Spinal cord (tissue), 10 donors: ENCODE measurements at places on chromosomes 3 and 15. TPM values are rescaled to one million over a fixed set of nuclear protein-coding genes. Genes with fewer than 3 reads are reported as not detected.
A peak's percentile ranks its signal among the peaks of the same experiment; 100 is the strongest.

- no peak for DNase-seq
These were observed 5.8 kb downstream of the MYO9A start for GRCh38 chr15:72112116-72112515.

DNA sequence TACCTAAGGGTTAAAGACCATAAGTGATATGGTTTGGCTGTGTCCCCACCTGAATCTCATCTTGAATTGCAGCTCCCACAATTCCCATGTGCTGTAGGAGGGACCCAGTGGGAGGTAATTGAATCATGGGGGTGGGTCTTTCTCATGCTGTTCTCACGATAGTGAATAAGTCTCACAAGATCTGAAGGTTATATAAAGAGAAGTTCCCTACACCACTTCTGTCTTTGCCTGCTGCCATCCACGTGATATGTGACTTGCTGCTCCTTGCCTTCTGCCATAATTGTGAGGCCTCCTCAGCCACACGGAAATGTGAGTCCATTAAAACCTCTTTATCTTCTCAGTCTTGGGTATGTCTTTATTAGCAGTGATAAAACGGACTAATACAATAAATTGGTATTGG, 75.0 kb upstream of the CADPS start:
- no peak for DNase-seq

- DNase-seq = no peak
These were observed 6.1 kb upstream of the EIF2B5 start for GRCh38 chr3:184129012-184129411.

DNA sequence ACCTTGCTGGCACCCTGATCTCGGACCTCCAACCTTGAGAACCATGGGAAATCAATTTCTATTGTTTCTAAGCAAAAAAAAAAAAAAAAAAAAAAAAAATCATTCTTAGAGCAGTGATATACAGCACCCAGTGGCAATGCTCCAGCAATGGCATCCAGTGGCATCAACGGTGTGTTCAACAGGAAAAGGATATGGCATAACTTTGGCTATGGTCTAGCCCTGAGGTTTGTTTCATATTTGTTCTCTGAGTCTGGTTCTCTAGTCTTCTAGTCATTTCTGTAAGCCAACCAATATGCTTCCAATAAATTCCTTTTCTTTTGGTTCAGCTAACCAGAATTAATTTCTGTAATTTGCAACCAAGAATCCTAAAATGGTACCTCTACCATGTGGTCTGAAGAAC, 19.2 kb downstream of the DENND4A start:
- DNase-seq = no peak

DNA sequence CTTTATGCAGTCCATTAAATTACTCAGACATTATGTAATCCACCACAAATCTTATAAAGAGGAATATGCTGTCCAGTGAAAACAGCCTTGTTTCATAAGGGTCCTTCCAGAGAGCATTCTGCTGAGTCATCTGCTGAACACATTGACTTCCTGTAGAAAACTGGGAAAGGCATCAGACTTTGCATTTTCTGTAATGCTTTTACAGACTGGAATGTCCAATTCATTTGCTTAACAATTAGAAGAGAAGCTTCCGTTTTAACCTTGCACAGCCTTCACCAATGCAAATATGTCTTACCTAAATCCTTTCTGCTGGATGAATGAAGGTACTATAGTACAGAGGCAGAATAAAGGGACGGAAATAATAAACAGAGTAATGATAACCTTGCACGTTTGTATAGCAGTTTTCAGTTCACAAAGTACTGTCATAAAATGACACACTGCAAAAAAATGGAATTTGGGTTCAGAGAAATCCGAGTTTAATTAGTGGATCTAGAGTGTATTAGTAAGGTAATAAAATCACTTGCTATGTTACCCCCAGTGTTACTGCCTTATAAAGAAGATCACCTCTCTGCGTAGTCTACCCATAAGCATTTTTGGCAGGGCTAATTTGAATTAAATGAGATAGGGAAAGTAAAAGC, 301.5 kb downstream of the PYDC2 start:
- DNase-seq = no peak

GRCh38 chr3:56758539-56758981, 43.2 kb downstream of the ARHGEF3 start:
- no peak for DNase-seq

DNA sequence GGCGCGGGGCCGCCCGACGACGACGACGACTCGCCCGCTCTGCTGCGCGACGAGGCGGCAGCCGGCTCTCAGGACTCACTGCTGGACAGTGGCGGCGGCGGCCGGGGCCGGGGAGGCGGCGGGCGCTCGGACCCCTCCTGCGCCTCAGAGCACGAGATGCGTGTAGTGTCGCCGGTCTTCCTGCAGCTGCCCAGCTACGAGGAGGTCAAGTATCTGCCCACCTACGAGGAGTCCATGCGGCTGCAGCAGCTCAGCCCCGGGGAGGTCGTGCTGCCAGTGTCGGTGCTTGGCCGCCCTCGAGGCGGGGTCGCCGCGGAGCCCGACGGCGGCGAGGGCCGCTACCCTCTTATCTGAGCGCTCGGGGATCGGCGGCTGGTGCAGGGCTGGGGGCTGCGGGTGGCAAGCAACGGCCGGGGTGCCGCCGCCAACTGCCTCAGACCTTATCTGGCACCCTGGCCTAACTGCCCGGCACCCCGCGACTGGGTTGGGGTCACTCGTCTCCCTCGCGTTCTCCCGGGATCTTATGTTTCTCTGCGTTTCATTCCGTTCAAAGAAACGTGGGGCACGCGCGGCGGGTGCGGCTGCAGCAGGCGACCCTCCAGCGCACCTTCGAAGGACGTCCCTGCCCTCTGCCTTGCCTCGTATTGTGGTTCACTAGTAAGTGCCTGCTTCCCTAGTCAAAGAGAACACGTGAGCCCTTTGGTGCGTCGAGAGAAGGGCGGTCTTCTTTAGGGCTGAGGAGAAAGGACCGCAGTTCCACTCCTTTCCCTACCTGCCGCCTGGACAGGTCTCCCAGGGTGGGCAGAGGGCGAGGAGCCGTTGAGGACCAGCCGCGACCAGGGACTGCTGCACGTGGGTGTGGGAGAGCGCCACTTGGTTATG, 1.0 kb downstream of the C3orf80 start:
- peak; percentile 28 for DNase-seq

GRCh38 chr3:113698956-113699355, 2.5 kb upstream of the USF3 start:
- no peak for DNase-seq

- DNase-seq = no peak
These were observed 30.0 kb upstream of the NR2E3 start for GRCh38 chr15:71780115-71780976.

GRCh38 chr15:23736033-23736673, 49.0 kb upstream of the NDN start:
- DNase-seq = peak; percentile 85

DNA sequence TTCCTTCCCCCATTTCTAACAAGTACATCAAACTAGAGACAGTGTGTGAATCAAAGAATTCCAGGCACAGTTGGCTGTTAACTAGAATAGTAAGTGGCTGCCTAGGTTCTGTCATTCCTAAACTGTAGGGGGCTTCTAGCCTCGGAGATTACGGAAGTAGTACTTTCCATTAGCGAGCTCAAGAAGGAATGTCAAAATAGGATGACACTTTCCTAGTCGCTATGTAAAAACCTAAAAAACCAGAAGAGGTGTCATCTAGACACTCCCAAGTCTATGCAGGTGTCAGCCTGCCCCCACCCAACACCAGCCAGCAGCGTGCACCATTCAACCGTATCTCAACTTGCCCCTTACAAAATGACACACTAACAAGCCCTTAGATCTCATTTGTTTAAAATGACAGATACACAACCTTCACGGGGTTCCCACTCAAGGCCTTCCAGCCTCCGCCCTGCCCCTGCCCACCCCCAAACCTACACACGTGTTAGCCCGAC, 874 bp downstream of the INO80 start:
- peak; percentile 15 for DNase-seq

- DNase-seq = no peak
These were observed 28.1 kb downstream of the CPNE4 start for GRCh38 chr3:132006605-132007204.

- peak; percentile 56 for DNase-seq
These were observed 46.7 kb downstream of the CHCHD6 start for GRCh38 chr3:126750756-126751121.

- DNase-seq = no peak
These were observed 35.4 kb upstream of the KBTBD8 start for GRCh38 chr3:66962664-66963063.

DNA sequence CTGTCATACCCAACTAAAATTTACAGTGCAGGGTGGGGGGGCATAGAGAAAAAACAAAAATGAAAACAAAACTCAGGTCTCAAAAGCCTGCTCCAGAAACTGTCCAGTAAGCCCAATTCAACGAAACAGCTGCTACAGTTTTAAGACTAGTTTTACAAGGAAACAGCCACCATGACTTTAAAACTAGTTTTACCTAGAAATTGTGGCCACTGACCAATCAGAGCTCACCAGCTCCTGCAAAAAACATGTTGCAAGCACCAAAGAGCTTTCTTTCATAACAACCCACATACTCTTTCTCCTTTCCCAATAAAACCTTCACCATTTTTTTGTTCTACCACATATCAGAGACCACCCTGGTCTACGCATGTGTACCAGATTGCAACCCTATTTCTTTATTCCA, 7.3 kb upstream of the CFAP91 start:
- DNase-seq = peak; percentile 43

- DNase-seq = no peak
These were observed 14.1 kb downstream of the SIDT1 start for GRCh38 chr3:113546414-113546893.

DNA sequence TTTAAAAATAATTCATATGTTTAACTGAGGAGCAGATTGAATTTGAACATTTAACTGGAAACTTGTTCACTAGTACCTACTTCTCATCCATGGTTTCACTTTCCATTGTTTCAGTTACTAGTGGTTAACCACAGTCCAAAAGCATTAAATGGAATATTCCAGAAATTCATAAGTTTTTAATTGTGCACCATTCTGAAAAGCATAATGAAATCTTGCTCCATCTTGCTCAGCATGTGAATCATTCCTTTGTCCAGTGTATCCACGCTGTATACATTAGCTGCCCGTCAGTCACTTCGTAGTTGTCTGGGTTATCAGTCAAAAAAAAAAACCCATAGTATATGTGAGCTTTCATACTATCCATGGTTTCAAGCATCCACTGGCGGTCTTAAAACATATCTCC, 217.6 kb downstream of the TPRG1 start:
- no peak for DNase-seq

- DNase-seq = no peak
These were observed 52.4 kb downstream of the ILDR1 start for GRCh38 chr3:121969631-121970030.

- DNase-seq = no peak
These were observed 4.8 kb downstream of the GPR171 start for GRCh38 chr3:151197981-151198767.

DNA sequence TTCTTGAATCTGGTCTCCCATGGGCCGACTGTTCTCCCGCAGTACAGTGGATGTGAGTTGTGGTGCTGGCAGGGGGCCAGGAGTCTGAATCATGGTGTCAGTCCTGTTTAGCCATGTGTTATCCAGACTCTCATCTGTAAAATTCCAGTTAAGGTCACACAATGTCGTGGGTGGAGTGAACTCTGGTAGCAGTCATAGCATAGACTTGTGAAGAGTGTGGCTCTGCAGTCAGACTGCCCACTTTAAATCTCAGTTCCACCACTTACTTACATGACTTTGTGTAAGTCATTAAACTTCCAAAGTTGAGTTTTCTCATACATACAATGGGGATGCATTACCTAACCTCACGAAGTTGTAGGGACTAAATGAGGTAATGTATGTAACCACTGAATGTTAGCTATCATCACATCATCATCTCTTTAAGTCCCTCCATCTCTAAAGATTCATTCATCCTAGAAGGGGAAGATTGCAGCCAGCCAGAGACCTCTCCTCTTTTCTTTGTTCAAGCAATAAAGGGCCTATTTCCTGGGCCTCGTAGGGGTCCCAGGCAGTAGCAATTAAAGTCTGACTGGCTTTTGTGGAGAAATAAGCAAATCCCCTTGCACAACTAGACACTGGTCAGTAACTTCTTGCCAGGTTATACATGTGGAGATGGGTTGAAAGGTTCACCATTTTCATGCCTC, 93.9 kb downstream of the PCCB start:
- DNase-seq = no peak

DNA sequence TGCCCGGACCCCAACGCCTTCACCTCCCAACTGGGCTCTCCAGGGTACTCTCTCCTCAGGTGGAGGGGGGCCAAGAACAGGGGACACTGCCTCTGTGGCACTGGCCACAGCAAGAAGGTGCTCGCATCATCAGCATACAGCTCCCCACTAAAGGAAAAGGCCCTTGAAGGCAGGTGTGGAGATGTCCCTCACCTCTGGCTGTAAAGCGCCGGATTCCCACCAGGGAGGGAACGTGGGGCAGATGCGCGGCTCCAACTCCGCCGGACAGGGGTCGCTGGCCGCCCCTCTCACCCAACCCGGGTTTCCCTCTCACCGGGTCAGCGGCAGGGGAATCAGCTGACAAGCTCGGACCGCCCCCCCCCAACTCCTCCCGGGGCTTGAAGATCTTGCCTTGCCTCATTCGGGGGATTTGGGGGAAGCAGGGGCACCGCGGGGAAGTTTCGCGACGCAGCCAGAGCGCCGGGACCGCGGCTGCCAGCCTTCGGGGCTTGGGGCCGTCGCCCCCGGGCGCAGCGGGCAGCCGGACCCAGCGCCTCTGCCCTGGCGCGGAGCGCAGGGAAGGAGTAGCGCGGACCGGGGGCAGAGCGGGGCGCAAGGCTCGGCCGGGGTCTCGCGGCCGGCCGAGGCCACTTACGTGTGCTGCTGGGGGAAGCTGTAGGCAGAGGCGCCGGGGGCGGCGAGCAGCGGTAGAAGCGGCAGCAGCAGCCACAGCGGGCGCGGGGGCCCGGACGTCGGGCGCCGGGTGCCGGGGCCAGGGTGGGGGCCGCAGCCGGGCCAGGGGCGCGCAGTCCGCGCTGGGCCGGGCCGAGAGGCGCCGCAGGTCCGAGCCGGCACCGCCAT, 630 bp downstream of the CACNA2D2 start:
- no peak for DNase-seq

DNA sequence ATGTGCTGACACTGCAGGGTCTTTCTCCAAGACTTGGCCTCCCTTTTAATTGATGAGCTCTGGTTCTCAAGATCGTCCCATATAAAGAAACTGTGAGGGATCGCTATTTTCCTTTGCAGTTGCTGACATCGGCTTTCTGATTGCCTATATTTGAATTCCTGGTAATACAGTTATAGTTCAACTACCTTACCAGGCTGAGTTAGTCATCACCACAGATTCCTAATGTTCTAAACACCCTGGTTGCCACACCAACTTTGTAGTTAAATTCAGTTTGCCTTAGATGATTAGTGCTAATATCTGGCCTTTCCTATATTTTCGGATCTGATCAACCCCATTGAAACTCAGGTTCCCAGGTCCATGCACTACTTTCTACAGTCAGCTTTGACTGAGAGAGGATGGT, 125.0 kb downstream of the GMNC start:
- DNase-seq = no peak

GRCh38 chr15:73986055-73986775, 5.9 kb downstream of the STOML1 start:
- no peak for DNase-seq

GRCh38 chr15:78282324-78282723, 17.1 kb downstream of the SKIC8 start:
- DNase-seq = no peak

Gene STARD5
- polyA plus RNA-seq = 3.7 TPM

Gene IGSF11
- polyA plus RNA-seq = 26.6 TPM

Gene CYP1A1
- 1.2 TPM for polyA plus RNA-seq

Gene GAP43
- 608 TPM for polyA plus RNA-seq

Gene TMEM266
- polyA plus RNA-seq = 10.9 TPM

Gene PLCB2
- 21.0 TPM for polyA plus RNA-seq

Gene WDR93
- 1.2 TPM for polyA plus RNA-seq

Gene PRSS50
- 0.33 TPM for polyA plus RNA-seq

Gene PLSCR2
- polyA plus RNA-seq = not detected
